ENCODE measurements at places on chromosomes 6 and 20. TPM values are rescaled to one million over a fixed set of nuclear protein-coding genes. Genes with fewer than 3 reads are reported as not detected.

SLC4A11 gene
- total RNA-seq = 0.21 TPM

DUSP15 gene
- 31.8 TPM for total RNA-seq

POU3F2 gene
- 3.8 TPM for total RNA-seq

TOMM6 gene
- 121 TPM for total RNA-seq

CDH22 gene
- total RNA-seq = 0.20 TPM

MCCD1 gene
- total RNA-seq = not detected

CDKN1A gene
- 112 TPM for total RNA-seq

KCNG1 gene
- 0.39 TPM for total RNA-seq

GPSM3 gene
- 5.9 TPM for total RNA-seq

GRCh38 chr20:15895126-15895525, 678.1 kb downstream of the KIF16B start:
- DNase-seq = no peak

GRCh38 chr20:43919686-43920403, 5.2 kb downstream of the TOX2 start:
- no peak for DNase-seq

DNA sequence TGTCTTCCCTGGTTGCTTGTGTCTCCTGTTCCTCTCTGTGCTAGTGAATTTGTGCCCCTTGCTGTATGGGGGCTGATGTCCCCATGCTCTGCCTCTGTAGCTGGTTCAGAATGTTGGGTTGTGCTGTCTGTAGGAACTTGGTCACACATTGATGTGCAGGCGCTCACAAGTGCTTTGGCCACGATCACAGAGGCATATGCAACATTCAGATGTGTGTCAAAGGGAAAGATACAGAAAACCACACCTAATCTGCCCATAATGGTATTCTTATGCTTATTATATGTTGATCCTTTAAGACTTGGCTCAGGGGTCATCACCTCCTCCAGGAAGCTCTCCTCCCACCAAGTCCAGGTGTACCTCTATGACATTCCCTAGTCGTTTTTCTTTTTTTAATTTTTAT, 17.1 kb upstream of the DHX35 start:
- DNase-seq = no peak

- no peak for DNase-seq
Measured at GRCh38 chr6:169087443-169088041, 166.1 kb downstream of the THBS2 start.

DNA sequence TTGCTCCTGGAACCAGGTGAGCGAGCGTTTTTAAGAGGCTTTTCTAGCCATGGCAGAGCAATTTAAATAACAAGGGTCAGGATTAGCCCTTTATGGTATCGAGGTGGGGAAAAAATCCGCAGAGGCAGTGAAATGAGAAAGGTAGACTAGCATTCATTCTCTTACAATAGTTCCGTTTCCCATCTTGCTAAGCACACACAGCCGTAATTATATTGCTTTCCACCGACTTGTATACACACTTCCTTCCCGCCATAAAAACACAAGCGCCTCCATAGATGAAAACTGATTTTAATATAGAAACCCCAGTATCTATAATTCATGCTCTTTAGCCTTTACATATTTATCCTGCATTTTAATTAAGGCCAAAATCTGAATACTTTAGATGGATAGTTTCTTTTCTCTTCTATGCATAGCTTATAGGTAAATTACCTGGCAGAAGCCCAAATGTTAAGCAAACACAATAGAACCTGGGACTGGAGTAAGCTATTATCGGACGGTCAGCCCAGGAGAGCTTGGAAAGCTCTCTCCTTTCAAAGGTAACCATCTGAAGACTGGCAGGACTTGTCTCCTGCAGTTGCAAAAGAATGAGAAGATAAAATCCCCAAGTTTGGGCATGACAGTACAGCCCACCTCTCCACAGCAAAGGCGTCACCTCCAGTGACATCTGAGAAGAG, 90.9 kb upstream of the MC3R start:
- DNase-seq = no peak

GRCh38 chr20:41268917-41269652, 48.4 kb downstream of the ZHX3 start:
- DNase-seq = no peak

DNA sequence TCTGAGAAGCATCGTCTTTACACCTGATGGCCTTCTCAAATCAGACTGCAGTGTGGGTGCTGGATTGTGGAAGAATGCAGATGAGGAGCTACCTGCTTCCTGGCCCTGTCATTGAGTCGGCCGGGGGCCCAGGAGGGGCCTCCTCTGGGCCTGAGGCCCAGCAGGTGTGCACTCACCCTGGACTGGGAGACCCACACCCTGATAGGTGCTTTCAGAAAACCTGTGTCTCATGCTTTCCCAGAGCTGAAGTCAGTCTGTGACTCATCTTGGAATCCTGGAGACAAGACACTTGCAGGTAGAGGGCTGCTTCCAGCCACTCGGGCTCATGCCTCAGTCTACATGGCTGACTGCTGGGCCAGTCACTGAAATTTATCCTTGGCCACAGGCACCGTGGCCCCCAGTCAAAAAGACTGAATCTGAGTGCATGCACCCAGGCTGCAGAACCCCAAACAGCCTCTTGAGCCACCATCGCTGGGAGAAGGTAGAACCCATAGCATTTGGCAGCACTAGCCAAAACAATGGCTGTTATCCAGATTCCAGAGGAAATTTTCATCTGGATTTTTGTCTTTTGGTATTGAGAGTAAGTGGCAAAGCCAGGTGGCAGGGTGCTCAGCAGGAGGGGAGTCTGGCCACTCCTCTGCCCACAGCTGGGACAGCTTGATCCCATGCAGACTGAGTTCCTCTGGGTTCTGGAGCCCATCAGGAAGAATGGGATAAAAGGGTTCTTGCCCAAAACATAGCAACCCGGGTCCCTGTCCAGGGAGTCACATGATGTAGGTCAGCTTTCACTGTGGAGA, 182.0 kb upstream of the CST7 start:
- no peak for DNase-seq

GRCh38 chr20:15811951-15812350, 761.3 kb downstream of the KIF16B start:
- DNase-seq = no peak

GRCh38 chr20:58634521-58635278, 16.4 kb upstream of the STX16 start:
- DNase-seq = no peak

GRCh38 chr6:41940759-41941279, 789 bp downstream of the CCND3 start:
- no peak for DNase-seq

DNA sequence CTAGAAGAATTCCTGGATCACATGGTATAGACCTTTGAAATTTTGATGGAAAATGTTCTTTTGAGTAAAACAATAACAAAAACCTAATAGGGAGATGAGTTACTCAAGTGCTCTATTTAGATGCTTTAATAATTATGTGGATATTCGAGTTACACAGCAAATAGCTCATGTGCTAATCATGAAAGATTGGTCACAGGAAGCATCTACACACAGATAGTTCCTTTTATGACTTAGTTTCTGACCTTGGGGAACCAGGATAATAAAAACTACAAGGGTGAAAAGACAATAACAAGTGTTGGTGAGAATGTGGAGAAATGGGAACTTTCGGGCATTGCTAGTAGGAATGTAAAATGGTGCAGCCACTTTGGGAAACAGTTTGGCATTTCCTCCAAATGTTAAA, 19.7 kb downstream of the UBE2V1 start:
- DNase-seq = no peak

DNA sequence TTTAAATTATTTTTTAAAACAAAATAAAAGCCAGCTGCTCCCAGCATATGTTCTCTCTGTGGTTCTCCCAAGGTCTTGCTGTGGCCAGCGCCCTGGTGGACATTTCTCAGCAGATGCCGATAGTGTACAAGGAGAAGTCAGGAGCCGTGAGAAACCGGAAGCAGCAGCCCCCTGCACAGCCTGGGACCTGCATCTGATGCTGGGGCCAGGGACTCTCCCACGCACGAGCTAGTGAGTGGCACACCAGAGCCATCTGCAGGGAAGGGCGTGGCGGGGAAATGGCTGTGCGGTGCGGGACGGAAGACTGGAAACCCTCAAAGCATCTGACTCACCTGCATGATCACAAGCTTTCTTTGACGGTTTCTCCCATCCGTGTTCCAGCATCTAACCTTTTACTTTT, 16.5 kb downstream of the GFRA4 start:
- DNase-seq = no peak

DNA sequence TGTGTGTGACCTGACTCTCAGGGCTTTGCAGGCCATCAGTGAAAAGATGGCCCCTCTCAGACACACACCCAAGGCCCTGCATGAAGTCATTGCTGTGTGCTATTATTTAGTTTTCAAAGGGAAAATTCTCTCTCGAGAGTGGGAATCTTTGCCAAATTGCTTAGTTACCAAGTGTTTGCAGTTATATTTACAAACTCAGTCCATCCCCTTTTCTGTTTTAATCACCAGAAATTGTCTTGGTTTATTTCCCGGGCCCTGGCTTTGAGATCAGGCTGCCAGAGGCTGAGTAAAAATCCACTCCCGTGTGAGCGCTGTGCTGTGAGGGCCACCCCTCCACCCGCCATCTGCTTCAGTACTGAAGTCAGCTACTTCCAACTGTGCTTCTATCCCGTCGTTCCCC, 163.1 kb downstream of the SOD2 start:
- peak; percentile 25 for DNase-seq

GRCh38 chr6:166472636-166473035, 89.9 kb upstream of the MPC1 start:
- no peak for DNase-seq

- DNase-seq = no peak
Measured at GRCh38 chr6:118892355-118892991, 1.5 kb upstream of the ASF1A start.

GRCh38 chr6:124495665-124496190, 466.5 kb upstream of the RNF217 start:
- DNase-seq = no peak

DNA sequence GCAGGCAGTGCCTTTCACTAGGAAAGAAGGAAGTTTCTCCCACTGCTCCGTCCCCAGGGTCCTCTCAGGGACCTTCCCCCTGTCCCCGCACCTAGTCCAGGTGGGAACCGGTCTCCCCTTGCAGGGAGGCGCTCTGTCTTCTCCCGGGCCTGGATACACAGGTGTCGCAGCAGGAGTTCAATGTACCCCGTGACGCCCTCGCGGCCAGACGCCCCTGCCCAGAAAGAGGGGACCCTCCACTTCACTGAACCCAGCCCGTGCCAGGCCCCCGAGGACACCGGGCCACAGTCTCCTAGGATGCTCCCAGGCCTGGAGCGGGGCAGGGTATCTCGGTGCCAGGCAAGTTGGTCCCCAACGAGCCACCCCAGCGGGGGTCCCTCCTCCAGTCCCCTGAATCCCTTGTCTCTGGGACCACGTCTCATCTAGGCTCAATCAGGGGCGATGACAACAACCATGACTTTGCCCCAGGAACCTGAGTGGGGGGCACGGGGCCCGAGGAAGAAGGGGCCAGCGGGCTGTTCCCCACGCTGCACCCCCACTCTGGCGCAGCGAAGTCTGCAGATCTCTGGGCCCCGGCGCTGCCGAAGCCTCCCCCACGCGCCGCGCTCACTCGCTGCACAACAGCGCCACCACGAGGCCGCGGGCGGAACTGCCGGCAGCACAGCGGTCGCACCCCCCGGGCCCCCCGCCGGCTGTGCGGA, 103.0 kb downstream of the EDN3 start:
- DNase-seq = no peak

DNA sequence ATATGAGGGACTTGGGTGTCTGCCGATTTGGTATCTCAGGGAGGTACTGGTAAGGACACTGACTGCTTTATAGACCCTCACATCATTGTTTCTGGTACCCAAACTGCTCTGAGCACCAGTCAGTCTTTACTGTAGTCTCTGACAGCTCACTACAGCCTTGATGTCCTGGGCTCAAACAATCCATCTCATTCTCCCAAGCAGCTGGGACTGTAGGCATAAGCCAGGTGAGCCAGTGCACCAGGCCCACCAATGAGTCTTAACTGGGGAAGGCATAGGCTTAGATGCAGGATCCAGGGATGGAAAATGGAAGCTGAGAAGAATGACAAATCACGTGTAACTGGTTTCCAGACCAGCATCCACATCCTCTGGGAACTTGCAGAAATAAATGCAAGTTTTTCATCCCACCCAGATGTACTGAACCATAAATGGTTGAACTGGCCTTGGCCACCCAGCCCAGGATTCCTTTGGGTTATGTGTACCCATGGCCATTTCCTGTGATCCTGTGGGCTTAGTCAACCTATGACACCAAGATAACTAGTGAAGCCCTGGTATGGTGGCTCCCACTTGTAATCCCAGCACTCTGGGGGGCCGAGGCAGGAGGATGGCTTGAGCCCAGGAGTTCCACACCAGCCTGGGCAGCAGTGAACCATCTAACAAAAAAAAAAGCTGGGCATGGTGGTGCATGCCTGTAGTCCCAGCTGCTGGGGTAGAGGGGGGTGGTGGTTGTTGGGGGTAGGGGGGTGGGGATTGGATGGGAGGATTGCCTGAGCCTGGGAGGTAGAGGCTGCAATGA, 5.8 kb downstream of the TUBB start:
- no peak for DNase-seq

DNA sequence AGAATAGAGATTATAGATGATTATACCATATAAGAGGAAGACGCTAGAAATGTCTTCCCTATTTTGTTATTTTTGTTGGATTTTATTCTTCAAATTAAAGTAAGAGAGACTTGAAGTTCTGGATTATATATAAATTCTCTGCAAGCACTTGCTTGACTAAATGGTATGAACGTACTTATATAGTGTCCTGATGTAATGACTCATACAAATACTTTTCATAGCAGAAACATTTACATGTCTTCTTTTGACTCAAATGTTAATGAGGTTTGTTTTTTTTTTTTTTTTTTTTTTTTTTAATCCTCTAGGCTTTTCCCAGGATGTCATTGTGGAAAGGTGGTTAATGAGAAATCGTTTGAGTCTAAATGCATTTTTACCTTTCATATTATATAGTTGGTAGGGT, 55.0 kb downstream of the PDE7B start:
- no peak for DNase-seq
